SK-N-MC (cell line): ENCODE measurements at places on chromosomes 7 and 10.

DNA sequence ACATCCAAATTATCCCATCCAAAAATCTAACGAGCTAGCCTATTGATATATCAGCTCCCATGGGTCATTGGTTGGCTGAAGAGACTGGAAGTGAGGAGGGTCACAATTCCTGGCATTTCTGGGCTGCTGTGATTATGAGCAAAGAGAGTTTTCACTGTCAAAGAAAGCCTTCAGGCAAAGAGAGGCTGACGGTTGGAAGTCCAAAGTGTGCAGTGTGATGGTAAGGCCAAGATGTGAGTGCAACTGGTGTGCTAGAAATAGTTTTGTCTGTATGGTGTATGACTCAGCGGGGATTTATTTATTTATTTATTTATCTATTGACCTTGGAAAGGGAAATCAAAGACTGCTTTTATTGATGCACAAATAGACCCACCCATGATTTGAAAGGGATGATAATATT lies 75.0 kb downstream of the AASS start:
- no peak for DNase-seq

- no peak for DNase-seq
These were observed 216.2 kb downstream of the KIAA1217 start for GRCh38 chr10:24425151-24425550.

- no peak for DNase-seq
These were observed 495.5 kb upstream of the ZWINT start for GRCh38 chr10:56856569-56856968.

- DNase-seq = no peak
These were observed 67.9 kb upstream of the CFAP46 start for GRCh38 chr10:133010095-133010842.

DNA sequence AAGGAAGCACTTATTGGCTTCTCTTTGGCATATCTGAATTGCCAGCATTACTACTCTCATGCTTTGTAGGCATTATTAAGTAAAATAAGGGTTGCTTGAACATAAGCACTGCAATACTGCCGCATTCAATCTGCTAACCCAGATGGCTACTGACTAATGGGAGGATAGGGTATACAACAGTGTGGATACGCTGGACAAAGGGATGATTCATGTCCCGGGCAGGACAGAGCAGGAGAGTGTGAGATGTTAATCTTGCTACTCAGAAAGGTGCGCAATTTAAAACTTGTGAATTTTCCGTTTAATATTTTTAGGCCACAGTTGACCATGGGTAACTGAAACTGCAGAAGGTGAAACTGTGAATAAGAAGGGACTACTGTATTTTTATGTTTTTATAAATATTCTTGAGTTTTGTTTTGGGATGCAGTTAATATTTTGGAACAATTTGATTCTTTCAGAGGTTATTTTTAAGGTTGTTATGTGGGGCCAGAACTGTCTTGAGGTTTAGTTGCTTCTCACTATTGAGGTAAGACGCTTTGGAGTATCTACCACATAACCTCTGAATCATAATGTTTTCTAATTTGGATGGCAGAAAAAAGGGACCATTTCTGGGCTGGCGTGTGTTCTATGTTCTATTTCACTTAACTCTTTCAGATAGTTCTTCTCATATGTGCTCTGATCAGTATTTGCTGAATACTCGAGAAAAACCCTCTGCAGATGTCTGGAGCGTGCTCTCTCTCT lies 75.7 kb upstream of the SYPL1 start:
- DNase-seq = no peak

- no peak for DNase-seq
These were observed 53.2 kb downstream of the BPGM start for GRCh38 chr7:134699899-134700298.

DNA sequence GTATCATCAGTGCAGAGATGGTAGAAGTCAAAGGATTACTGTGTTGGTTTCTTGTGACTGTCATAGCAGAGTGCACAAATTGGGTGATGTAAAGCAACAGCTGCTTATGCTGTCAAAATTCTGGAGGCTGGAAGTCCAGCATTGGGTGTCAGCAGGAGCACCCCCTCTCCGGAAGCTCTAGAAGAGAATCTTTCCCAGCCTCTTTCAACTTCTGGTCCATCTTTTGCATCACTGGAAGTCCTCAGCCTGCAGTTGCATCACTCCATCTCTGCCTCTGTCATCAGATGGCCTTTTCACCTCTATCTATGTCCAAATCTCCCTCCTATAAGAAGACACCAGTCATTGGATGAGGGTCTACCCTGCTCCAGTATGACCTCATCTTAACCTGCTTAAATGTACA lies 35.8 kb upstream of the GALNTL5 start:
- DNase-seq = no peak

DNA sequence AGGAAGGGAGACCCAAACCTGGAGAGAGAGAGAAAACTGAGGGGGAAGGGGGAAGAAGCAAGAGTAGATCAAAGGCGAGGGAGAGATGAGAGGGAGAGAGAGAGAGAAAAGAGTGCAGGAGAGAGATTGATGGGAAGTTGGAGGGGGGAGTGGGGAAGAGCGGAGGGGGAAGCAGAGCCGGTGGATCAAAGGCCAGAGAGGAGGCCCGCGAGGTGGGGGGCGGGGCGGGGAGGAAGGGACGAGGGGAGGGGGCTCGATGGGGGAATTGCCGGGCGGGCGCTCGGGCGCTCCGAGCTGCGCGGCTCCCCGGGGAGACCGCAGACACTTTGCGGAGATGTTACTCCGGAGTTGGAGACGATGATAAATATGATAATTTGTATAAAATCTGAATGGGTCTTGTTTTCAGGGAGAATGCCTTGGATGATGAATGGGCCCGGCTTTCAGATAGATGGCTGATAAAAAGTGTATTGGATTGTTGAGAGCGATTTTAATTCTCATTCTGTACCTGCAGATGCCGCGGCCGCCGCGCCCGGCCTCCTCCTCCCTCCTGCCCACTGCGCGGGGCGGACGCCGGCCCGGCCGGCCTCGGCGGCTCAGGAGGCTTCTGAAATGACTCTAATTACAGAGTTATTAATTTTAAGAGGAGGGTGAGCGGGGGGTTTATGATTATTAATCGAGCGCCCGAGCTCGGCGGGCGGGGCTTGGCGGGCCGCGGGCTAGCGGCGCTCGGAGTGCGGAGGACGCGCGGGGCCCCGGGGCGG lies 21.4 kb upstream of the PAX2 start:
- DNase-seq = no peak

GRCh38 chr10:99551158-99551557 lies 18.4 kb downstream of the NKX2-3 start:
- DNase-seq = no peak

DNA sequence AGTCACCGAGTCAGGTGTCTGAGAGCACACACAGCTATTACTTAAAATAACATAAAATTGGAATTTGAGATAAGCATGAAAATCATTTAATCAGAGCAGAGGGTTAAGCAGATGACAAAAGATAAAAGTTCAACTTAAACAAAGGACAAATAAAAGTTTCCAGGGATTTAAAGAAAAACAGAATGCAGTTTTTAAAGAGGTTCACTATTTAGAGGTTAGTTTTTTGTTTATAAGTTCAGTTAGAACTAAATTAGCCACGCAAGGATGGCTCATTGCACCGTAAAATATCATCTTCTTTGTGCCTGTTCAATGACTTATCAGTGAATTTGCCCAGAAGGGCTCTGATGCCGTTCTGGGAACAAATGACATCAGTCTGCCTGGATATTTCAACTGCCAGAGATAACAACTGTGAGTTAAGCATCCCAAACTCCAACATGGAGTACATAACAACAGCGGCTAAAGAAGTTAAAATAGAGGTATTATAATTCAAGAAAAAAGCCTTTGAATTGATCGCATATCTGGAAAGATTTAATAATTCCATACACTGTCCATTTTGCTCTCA lies 107.8 kb downstream of the ANK3 start:
- no peak for DNase-seq

DNA sequence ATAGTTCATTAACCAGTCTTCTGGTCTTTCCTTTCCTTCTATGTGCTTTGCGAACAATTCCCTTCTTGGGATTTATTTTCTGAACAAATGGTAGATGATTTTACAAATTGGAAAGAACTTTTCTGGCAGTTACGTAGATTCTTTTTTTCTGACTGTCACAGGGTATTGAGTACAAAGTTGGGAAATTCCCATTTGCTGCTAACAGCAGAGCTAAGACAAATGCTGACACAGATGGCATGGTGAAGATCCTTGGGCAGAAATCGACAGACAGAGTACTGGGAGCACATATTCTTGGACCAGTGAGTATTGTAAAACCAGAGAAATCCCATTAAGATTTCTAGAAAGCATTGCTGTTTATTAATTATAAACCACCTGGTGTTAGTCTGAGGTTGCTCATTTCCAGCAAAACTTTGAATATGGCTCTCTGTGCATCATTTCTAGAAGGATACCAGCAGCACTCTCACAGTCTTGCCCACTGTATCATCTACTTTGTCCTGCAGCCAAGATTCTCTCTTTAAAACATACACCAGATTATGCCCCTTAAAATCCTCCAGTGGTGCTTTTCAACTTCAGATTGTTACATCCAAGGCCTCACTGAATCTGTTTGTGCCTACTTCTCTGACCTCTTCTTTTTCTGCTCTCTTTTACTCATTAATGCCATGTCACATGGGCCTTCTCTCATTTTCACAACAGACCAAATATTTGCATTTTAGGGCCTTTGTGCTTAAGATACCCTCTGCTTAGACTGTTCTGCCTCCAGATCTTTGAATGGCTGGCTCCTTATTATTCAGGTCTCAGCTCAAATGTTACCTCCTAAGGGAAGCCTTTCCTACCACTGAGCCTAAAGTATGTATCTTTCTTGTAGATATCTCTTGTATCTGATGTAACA lies 27.0 kb downstream of the DLD start:
- DNase-seq = no peak

DNA sequence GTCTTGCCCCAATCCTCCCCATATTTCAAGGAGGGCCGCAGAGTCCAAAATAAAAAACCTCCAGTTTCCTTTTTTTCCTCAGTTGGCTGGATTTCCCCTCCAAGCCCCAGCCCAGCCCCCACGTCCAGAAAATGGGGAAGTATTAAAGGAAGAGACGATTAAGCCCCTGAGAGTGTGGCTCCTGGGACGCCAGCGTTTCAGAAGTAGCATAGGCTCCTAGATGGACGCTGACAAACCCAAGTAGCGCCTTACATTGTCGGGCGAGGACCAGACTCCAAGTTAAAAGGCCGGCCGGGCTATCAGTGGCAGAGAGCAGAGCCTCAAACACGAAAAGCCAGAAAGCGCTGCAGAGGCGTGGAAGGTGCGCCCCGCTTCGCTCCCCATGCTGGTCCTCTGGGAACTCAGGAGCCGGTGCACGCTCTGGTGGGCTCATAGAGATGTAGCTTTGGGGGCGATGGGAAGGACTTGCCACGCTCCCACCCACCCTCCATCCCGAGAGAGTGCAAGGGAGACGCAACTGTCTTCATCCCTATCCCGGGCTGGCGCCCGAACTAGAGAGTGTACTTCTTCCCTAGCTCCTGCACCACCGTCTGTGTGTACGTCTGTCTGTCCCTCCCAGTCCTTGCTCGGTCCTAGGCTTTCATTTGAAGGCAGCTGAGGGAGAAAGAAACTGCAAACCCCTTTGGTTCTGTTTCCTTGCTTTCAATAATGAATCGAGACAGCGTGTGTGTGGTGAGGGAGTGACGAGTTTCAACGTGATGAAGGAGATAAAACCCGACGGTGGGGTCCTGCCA lies 6.3 kb upstream of the EMX2 start:
- no peak for DNase-seq

DNA sequence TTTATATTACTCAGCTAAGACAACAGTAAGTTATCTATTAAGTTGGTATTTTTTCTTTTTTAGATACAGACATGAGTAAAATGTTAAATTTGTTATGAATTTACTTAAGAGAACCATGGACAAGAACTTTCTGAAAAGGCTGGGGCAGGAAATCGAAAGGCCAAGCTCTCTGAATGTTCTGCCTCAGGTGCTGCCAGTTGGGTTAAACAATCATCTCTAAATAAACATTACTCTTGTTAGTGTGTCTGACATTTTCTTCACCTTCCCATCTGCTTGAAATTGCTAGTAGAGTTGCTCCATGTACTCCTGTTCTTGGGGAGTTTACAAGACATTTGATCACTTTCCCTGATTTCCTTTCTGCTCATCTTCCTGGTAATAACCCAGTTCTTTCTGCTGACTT lies 87.5 kb downstream of the ANKRD7 start:
- no peak for DNase-seq

- no peak for DNase-seq
These were observed 57.8 kb upstream of the PCGF5 start for GRCh38 chr10:91162495-91163268.

GRCh38 chr7:32043688-32044087 lies 26.5 kb downstream of the PDE1C start:
- DNase-seq = no peak

DNA sequence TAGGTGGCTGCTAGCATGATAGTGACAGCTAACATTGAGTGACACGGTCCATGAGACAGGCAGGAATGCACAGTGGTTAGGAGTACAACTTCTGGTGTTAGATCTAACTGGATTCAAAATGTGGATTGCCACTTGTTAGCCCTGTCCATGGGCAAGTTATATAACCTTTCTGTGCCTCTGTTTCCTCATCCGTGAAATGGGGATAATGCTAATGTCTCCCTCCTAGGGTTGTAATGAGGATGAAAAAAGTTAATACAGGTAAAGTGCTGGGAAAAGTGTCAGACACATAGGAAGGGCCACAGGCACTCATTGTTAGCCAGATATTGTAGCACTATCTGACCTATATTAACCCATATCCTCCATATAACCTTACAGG lies 41.8 kb downstream of the TACR2 start:
- DNase-seq = no peak

- DNase-seq = no peak
These were observed 88.2 kb downstream of the CHRM2 start for GRCh38 chr7:136956671-136957070.

- DNase-seq = no peak
These were observed 196.3 kb downstream of the SNX10 start for GRCh38 chr7:26487780-26488515.

GRCh38 chr10:33395201-33395600 lies 60.7 kb upstream of the NRP1 start:
- no peak for DNase-seq

GRCh38 chr10:109247814-109248213 lies 675.5 kb downstream of the XPNPEP1 start:
- DNase-seq = no peak

- DNase-seq = no peak
These were observed 33.9 kb upstream of the SPOCK2 start for GRCh38 chr10:72122221-72122620.

DNA sequence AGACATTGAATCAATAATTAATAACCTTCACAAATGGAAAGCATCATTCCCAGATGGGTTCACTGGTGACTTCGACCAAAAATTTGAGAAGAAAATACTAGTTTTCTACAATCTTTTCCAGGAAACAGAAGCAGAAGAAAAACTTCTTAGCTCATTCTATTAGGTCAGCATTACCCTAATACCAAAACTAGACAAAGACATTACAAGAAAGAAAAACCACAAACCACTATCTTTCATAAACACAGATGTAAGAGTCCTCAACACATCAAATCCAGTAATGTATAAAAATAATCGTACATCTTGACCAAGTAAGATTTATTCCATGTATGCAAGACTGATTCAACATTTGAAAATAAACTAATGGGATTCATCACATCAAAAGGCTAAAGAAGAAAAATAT lies 64.0 kb upstream of the CDK1 start:
- DNase-seq = no peak
